IMR-90 (cell line): ENCODE measurements at places on chromosomes 3 and 15.

GRCh38 chr15:40891810-40892446 is 2.3 kb upstream of the VPS18 start:
- no peak overlapping the region for H3K4me3 ChIP-seq
- DNase-seq = peak; percentile 49
- H3K4me1 ChIP-seq = peaks cover 9% of the 10 kb centered on the region; the same call in 1 of the 2 replicates
- no peaks in the 10 kb centered on the region; the same call in 1 of the 2 replicates for H3K27me3 ChIP-seq
- peaks cover 6% of the 10 kb centered on the region; the same call in 1 of the 2 replicates for H3K36me3 ChIP-seq

- H3K36me3 ChIP-seq = no peaks in the 10 kb centered on the region
- H3K4me1 ChIP-seq = peaks cover 2% of the 10 kb centered on the region; the same call in 1 of the 2 replicates
- H3K4me3 ChIP-seq = no peak overlapping the region
- DNase-seq = peak; percentile 24
- H3K27ac ChIP-seq = no peak overlapping the region
- no peaks in the 10 kb centered on the region for H3K27me3 ChIP-seq
These were observed 3.2 kb downstream of the GPR171 start for GRCh38 chr3:151199554-151200438.

DNA sequence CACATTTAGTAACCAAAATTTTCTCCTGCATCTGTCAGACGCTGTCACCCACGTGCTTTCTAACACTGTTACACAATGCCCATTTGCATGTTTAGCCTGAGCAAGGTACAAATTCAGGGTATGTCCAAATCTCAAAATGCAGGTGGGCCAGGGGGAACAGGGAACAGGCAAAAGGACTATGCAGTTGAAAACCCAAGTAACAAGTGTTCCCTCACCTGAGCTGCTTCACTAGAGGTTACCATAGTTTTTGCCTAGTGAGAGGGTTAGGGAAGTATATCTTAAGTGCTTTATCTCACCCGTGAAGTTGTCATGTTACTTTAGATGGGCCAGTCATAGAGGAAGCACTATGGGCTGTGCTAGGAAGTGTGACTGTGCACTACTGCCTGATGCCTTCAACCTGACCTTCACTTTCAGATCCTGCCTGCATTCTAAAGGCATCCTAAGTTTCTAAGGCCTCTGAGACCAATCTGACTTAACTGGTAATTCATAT is 6.0 kb upstream of the TMEM87A start:
- H3K4me3 ChIP-seq = no peak overlapping the region
- no peaks in the 10 kb centered on the region for H3K27me3 ChIP-seq
- no peak for DNase-seq
- H3K27ac ChIP-seq = no peak overlapping the region
- peaks cover 9% of the 10 kb centered on the region for H3K36me3 ChIP-seq
- peaks cover 5% of the 10 kb centered on the region; the same call in 1 of the 2 replicates for H3K4me1 ChIP-seq

GRCh38 chr3:134790065-134790464 is 5.0 kb upstream of the EPHB1 start:
- peaks cover 11% of the 10 kb centered on the region for H3K27me3 ChIP-seq
- no peak overlapping the region for H3K4me3 ChIP-seq
- no peak overlapping the region for H3K27ac ChIP-seq
- no peak for DNase-seq
- no peaks in the 10 kb centered on the region for H3K36me3 ChIP-seq

GRCh38 chr3:69081583-69082262 is 1.6 kb upstream of the UBA3 start:
- no peak overlapping the region for H3K4me3 ChIP-seq
- H3K4me1 ChIP-seq = peaks cover 9% of the 10 kb centered on the region
- no peaks in the 10 kb centered on the region for H3K27me3 ChIP-seq
- no peak for DNase-seq
- no peak overlapping the region for H3K27ac ChIP-seq

- DNase-seq = no peak
- no peaks in the 10 kb centered on the region for H3K36me3 ChIP-seq
- peaks cover 11% of the 10 kb centered on the region for H3K27me3 ChIP-seq
- no peak overlapping the region for H3K27ac ChIP-seq
These were observed 44.9 kb downstream of the CD86 start for GRCh38 chr3:122100083-122100482.

DNA sequence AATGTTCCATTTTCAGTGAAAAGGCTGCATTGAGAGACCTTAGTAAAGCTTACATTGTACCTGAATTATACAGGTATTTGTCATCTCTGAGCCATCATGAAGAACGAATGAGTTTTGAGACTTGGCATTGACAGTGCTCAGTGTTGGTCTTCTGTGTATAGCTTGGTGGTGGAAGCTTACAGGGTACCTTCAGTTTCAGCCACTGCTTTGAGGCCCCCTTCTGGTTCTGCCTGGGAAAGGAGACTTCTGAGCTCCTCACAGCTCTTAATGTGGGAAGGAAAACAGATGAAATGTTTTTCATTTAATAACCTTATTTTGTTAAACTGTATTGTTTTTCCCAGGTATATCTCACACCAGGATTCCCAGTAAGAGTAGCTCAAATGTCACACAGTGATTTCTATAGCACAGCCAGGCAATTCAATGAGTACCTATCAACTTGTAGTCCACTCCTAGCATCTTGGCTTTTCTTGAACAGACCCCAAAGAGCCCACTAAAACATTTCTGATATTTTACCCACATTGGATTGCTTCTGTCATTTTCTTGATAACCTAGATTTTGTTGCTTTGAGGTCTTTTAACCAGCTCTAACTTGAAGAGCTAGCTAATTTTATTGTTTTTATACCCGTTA is 5.6 kb downstream of the SERPINI1 start:
- H3K36me3 ChIP-seq = no peaks in the 10 kb centered on the region
- DNase-seq = peak; percentile 42
- H3K27me3 ChIP-seq = no peaks in the 10 kb centered on the region
- H3K4me1 ChIP-seq = no peaks in the 10 kb centered on the region
- H3K4me3 ChIP-seq = no peak overlapping the region

- H3K4me1 ChIP-seq = peaks cover 2% of the 10 kb centered on the region; the same call in 1 of the 2 replicates
- H3K27ac ChIP-seq = peak overlapping the region; percentile 63; the same call in 1 of the 2 replicates
- no peaks in the 10 kb centered on the region for H3K27me3 ChIP-seq
- peak; percentile 37 for DNase-seq
- H3K36me3 ChIP-seq = peaks cover 3% of the 10 kb centered on the region
- H3K4me3 ChIP-seq = no peak overlapping the region
These were observed 218.6 kb downstream of the GREM1 start for GRCh38 chr15:32936283-32936918.

GRCh38 chr3:75180945-75181298 is 483.2 kb upstream of the FRG2C start:
- DNase-seq = no peak
- H3K27ac ChIP-seq = no peak overlapping the region
- no peaks in the 10 kb centered on the region for H3K27me3 ChIP-seq
- H3K36me3 ChIP-seq = no peaks in the 10 kb centered on the region
- no peaks in the 10 kb centered on the region for H3K4me1 ChIP-seq
